SW 1271 (cell line): ENCODE measurements at places on chromosomes 2 and 18.

DNA sequence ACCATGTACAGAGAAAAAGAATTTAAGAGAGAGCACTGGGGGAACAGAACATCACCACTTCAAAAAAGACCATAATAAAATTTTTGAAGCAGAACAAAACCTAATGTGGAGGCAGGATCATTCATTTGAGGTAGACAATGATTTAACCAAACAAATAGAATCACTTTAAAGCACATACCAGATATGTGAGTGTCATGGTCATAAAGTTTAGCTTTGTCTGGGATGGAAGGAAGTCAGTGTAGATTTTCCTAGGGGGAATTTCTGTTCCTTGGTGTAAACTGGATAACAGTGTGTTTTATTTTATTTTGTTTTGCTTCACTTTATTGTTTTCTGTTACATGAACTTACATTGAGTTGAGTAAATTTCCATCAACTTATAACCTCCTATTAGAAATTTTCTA is 120.8 kb downstream of the CRIM1 start:
- DNase-seq, result no peak

GRCh38 chr2:61470965-61471904 is at the start of gene USP34:
Gene USP34, minus strand, starts transcription at chr2:61471087. Its CDS starts 395 bp downstream, at chr2:61470692.
- DNase-seq, result peak; percentile 88

GRCh38 chr2:60954139-60954538 is 63.4 kb upstream of the PEX13 start:
- DNase-seq, result no peak

DNA sequence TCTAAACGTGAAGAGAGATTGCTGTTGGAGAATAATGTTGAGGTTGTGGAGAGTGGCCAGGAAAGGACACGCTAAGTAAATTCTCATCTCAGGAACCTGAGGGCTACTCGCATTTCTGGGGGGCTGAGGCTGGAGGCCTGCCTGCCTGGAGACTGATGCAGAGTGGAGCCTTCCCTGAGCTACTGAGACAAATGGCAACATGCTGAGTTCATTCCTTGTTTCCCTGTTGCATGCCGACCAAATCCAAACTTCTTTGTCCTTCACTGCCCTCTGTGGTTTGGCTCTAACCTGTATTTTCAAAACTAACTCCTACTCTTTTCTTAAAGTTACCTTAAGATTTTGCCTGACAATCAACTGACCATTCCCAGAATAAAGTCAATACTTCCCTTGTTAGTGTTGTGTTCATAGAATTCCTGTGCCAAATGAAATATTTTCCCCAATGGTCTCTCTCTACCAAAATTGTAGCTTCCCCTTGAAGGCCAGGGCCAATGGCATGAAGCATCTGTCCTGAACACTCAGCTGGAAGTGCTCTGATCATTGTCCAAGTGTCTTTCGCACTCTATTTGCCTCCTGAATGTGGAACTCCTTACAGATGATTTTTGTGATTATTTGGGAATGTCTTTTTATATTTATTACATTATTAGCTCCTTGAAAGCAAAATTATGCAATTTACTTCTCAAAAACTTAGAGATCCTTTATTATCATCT is 1085.6 kb downstream of the SOCS6 start:
- no peak for DNase-seq
